ENCODE measurements at places on chromosomes 5 and 9.

DNA sequence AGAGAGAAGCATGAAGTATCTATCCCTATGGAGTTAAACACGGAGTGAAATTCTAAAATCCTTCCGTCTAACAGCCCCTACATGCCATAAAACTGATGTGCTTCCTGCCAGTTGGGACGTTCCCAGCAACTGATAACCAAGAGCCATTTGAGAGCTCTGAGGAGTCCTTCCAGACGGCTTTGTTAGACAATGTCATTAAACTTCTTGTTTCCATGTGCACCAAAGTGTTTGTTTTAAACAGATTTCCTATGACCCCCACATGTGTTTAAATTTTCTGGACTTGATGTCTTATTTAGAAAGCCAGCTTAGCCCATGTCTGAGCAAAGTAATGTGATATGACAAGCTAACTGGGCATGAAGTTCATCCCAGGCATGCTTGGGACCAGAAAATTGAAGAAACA, 57.2 kb upstream of the LPAR1 start:
- no peak for DNase-seq

DNA sequence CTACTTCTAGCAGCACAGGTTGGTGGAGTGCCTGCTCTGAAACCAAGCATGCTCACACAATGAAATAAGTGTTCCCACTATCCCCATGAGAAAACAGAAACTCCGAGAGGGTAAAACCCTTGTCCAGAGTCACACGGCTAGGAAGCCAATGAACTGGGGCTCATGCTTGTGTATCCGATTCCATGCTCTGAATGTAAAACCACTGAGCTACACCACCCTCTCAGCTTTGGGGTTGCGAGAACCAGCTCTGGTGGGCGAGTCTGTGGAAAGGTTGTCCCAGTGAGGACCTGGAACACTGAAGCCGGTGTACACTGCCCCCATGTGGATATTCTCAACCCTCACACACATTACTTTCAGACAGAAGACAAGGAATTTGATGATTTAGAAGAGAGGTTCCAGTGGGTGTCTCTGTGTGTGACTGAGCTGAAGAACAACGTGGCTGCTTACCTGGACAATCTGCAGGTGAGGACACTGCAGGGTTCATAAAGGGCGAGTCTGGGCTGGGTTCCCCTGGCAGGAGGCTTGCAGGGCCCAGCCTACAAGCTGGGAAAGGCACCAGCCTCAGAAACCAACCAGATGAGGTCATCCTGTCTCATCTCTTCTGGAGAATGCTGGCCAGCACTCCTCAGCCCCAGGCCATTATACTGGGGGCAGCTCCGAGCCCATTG, 37.4 kb downstream of the ARHGEF37 start:
- DNase-seq, result peak; percentile 57

DNA sequence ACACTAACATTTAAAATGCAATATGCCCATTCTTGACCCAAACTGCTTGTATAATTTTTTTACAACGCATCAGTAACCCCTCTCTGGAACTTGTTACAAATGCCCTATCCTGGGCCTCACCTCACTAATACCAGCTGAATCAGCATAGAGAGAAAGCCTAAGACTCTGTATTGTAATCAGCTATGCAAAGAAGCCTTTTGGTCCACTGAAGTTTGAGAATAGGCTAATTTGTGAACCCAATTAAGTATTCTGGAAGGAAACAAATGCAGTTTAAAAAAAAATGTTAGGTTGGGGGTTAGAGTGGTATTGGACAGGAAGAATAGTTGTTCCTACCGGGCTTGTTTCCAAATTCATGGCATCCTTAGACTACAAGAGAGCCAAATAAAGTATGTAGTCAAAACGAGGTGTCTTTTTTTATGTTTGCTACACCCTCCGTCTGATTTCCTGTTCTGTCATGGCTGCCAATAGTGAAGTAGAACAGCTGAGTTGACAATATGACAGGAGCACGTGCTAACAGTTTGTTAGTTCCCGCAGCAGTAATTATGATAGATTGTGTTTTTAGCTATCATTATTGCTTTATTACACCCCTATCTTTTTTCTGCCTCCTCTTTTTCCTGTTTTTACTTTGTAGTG, 1048.7 kb upstream of the NUDT12 start:
- DNase-seq, result no peak

DNA sequence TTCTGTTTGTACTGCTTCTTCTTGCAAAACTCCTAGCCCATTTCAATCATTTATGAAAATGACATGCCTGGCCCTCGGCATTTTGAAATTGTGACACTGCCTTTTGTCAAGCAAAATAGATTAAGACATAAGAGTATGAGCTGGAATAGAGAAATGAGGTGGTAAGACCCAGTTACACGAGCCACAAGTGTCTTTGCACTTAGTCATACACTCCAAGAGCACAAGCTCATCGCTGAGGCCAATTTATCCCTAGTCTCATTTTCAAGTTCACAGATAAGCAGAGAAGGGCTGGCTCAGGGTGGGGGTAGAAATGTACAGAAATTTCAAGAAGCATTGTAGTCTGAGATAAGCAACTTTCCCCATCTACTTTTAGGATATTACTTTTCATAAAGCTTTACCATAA, 40.6 kb upstream of the MAP1B start:
- DNase-seq, result no peak

GRCh38 chr5:14109771-14110170, 33.4 kb upstream of the TRIO start:
- no peak for DNase-seq

DNA sequence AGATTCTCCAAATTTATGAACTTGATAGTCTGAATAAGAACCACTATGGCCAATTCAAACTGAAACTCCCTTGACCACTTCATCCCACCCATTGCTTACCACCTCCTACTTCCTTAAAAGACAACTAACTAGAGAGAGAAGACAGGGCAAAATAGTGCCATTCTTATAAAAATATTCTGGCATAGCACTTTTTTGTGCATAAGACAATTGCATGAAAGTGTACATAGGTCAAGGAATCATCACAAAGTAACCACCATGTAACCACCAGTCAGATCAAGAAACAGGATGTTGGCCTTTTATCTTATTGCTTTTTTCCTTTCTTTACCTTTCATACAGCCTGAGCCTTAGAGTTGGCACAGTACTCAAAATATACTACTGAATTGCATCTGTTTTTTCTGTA, 8.1 kb upstream of the ARSB start:
- no peak for DNase-seq

GRCh38 chr5:125634216-125634835, 788.9 kb upstream of the GRAMD2B start:
- DNase-seq, result no peak

GRCh38 chr5:66949066-66949465, 247.5 kb downstream of the CD180 start:
- DNase-seq, result no peak

DNA sequence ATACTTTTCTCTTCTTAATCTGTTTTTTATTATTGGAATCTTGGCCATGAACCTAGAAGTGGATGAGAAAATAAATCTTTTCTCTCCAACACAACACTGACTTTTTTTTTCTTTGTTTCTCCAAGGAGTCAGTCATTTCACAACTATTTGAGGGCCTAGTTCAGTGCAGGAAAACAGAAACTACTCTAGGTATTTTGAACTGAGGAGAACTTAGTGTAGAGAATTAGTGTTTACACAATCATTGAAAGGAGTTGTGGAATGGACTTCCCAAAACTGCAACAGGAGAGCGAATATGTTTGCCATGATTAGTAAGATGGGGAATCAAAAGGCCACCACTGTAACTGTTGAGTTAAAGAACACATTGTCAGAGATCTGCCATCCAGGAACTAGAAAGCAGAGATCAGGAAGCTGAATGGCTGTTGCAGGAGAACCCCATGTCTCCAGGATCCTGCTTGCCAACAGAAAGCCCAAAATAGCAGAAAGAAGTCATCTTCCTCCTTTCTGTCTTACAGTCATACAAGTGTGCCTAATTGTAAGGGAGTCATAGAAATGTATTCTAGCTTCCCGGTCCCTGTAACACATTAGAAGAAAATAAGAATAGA, 20.3 kb upstream of the PCDH1 start:
- no peak for DNase-seq

DNA sequence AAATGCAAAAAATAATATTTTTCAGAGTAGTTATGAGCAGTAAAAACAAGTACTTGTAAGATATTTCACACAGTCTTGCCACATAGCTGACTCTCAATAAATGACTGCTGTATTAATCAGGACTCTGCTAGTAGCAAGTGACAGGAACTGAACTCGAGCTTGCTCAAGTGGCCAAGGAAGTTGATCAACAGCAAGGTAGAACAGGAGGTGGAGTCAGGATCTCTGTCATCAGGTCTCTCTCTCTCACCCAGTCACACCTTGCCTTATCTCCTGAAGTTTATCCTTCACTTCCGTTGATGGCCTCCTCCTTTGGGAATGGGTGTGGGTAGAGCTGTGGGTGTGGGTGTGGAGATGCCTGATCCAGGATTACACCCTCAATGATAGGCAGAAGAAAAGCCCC, 107.0 kb downstream of the GPBP1 start:
- no peak for DNase-seq

DNA sequence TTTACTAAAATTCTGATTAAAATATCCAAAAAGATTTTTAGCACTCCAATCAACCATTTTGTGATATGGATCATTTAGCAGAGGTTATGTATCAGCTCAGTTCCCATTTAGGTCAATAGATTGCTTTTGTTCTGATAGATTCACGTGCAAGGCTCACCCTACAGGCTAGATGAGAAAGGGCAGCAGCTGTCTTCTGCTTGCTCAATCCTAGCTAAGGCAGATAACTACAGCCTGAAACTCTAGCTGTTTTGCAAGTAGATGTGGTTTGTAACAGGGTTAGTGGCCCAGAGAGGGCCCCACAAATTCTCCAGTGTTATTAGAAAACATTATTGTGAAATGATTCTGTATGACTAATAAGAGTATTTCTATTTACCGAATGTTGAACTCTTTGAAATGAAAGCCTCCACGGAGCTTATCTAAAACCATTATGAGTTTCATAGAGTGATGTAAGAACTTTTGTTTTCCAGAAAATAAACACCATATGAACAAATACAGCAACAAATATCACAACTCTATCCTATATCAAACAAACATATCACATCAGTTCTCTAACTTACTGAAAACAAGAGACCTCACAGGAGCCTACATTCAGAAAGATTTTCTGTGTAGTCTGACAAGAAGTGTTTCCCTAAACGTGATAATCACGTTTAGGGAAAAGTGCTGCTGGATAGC, 841.9 kb upstream of the ACO1 start:
- DNase-seq, result peak; percentile 51

DNA sequence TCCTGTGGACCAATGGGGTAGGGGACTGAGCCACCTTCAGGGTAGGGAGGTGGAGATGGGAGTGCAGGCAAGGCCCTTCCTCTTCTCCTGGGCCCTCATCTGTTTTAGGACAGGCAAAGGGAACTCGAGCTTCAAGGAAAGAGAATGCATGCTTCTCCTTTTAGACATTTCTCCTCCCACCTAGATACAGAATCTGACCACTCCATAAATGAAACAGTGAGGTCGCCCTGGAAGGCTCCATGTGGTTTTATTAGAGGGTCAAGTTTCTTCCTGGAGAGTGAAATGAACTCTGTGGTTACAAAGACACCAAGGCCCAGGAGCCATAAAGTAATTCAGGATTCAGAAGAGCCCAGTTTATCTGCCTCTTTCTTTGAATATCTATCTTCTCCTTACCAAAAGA, 14.9 kb downstream of the LHFPL2 start:
- DNase-seq, result no peak

DNA sequence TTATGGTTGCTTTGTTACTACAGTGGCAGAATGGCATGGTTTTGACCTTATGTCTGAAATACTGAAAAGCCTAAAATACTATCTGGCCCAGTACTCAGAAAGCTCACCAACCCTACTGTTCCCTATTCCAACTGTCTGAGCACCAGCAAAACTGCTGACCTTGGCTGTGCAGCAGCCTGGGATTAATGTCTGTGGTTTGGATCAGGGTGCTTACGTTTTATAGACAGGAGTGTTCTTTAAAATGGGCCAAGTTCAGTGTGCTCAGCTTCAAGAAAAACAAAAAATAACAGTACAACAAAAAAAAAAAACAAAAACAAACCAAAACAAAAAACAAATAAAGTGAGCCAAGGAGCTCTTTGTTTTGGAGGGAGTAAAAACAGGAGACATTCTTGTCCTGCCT, 36.4 kb downstream of the SLC28A3 start:
- no peak for DNase-seq

- no peak for DNase-seq
Observed at GRCh38 chr5:81225463-81225862, 7.7 kb upstream of the CKMT2 start.

- no peak for DNase-seq
Observed at GRCh38 chr9:10661376-10661775, 48.6 kb upstream of the PTPRD start.

DNA sequence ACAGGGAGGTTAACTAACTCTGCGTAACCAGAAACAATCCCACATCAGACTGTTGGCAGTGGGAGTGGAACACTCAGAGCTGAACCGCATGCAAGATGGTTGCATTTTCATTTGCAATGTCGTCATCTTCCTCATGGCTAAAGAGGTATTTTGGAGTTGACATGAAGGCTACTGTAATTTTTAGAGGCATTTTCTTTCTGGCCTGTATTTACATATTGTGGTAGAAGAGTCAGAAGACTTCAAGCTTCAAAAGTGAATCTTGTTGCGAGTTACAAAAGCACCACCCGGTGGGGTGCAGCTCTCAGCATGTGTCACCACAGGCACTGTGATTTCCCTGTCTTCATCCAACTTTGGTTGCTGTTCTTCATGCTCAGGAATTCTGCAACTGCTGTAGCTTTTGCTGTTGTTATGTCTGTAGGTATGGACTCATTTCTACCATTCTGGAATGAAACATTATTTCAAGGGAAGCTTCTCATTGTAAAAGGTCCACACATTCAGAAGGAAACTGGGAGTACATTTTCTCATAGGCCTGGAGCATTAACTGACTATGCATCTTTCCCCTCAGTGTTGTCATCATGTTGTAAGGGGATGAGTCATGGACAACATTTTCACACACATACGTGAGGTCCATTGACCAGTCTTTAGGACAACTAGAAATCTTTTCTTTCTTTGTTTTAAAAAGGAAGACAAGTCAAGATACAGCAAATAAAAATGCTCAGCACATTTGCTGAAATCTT, 35.4 kb upstream of the GDNF start:
- DNase-seq, result no peak

GRCh38 chr9:116155698-116156039, 2.1 kb downstream of the PAPPA start:
- DNase-seq, result no peak

- no peak for DNase-seq
Observed at GRCh38 chr5:173790836-173791546, 97.2 kb upstream of the CPEB4 start.

GRCh38 chr5:157672976-157673375, 1.6 kb downstream of the C5orf52 start:
- DNase-seq, result no peak

GRCh38 chr5:17157916-17158529, 59.4 kb upstream of the BASP1 start:
- DNase-seq, result no peak

Data from MM.1S (cell line).